SIG-M5 (cell line): ENCODE measurements at places on chromosomes 1 and 21.

- DNase-seq = no peak
Observed at GRCh38 chr1:57132993-57133622, 167.3 kb upstream of the C8B start.

DNA sequence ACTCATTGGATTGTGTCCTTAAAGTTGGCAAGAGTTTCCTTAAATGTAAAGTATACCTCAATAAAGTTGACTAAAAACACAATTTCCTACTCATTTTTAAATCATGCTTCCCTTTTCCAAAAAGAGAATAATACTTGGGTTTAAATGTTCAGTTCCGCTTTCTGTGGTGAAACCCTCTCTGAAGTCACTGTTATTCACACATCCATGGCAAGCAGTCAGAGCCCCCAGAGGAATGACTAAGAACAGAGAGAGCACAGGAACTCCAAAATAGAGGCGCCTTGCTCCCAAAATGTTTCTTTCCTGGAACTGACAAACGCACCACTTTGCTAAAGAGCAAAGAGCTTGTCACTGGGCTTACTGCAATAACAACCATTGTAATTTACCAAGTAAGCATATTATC lies 142.5 kb downstream of the TIAM1 start:
- peak; percentile 51 for DNase-seq

- no peak for DNase-seq
Observed at GRCh38 chr21:29523646-29524045, 224.9 kb downstream of the BACH1 start.

GRCh38 chr1:239814306-239814881 lies 277.3 kb upstream of the FMN2 start:
- DNase-seq = no peak

GRCh38 chr1:109091078-109091838 lies 694 bp downstream of the TMEM167B start:
- DNase-seq = no peak

- DNase-seq = no peak
Observed at GRCh38 chr1:203058676-203058935, 27.2 kb downstream of the MYOG start.

DNA sequence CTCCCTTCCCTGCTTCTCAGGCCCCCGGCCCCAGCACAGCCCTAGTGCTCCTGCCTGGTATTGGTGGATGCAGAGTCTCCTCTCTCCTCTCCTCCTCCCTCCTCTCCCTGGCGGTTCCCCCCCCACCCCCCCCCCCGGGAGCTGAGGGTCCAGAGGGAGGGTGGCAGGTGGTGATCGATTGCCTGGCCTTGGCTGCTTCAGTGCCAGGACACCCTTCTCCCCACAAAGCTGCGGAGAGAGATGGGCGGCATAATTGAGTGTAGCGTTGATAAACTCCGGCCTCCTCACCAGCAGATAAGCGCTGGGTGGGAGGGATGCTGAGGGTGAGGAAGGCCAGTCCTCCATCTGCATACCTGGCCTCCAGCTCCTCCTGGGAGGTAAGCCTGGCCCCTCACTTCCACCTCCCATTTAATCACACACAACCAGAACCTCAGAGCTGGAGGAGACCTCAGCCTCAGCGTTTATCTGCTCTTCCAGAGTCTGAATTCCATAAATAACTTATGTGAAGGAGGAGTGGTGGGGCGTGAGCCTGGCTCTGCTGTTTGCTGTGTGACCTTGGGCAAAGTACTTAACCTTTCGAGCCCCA lies 60.8 kb downstream of the LRRN2 start:
- DNase-seq = no peak

DNA sequence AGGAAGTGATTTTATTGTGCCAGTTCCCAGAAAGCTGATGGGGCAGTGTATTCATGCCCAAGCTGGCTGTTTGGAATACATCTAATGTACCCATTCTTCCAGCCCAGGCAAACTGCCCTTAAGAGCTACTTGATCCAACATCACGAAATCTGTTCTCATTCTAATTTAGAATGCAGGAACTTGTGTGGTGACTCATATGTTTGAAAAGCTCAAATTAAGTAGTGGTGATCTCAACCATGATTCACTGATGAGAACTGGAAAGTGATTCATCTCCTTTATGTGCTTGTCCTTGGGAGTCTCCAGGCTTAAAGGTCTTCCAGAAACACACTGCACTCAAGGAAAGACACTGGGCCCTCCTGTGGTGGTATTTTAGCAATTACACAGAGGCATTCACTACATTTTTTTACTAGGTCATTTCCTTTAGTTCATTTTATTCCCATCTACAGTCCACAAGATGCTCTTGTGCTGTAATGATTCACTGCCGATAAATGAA lies 65.4 kb downstream of the RPE65 start:
- no peak for DNase-seq

DNA sequence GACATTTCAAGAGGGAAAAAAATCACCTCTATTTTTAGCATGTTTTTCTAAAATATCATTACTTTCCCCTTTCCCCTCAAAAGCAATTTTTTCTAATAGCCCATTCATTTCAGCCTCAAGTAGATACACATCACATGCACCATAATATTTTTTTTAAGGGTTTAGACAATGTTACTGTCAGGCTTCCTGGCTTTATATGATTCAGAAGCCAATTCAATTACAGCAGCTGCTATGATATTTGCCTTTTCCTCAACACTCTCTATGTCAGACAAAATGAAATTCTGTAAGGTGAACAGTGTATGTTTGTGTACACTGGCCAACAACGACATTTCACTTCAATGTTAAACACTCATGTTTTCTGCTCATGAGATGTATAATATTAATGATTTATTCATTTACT lies 46.5 kb downstream of the OMA1 start:
- no peak for DNase-seq

DNA sequence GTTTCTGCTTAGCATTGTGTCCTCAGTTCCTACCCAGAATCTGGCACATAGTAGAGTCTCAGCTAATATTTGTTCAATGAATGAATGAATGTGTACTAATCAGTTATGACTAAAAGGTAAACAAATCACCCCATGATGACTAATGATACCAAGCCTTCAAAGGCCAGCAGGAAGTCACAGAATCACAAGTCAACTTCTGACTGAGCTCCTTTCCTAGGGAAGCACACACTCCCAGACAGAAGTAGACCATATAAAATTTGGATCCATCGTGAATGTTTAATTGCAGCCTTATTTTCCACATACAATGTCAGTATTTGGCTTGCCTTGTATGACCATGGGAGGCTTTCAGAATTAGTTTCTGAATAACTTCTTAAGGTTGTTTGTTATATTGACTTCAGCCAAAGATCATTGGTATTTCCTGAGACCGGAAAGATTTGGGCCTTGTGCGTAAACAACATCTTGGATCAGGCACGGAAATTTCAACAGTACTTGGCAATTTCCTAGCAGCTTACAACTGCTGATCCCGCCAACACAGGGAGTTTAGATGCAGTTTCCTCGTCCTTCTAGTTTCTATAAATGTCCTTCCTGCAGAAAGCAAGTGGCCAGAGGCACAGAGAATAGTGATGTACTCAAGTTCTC lies 185.9 kb upstream of the ATP1B1 start:
- no peak for DNase-seq

DNA sequence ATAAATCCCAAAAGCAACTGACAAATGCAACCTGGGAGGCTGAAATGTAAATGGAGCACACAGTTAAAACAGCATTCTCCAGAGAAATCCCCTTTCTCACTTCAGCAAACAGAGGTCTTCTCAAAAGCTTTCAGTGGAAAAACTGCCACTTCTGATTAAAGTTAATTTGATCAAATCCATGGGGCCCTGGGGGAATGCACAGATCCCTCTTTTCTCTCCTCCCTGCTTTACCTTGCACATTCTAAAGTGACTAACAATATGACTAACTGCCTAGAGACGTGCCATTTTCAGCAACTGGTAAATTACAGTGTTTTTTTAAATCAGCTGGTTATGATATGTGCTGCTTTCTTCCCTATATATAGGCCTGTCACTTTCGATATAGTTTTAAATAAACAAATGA lies 142.5 kb downstream of the RERE start:
- DNase-seq = no peak

GRCh38 chr1:206705191-206705590 lies 20.5 kb downstream of the MAPKAPK2 start:
- no peak for DNase-seq

- no peak for DNase-seq
Observed at GRCh38 chr1:41394959-41395956, 34.0 kb downstream of the FOXO6 start.

DNA sequence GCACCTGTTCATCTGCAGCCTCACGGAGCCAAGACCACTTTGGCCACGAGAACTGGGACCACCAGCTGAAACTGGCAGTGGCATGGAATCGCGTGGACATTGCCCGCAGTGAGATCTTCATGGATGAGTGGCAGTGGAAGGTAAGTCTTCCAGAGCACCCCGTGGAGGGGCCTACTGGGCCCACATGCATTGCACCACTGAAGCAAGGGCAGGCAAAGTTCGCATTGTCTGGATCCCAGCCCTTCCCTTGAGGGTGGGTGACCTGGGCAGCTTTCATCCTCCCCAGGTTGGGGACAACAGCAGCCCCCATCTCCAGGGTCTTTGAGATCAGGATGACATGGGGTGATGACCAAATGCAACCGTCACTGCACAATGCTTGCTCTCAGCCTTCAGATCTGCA lies 37.5 kb downstream of the TRPM2 start:
- no peak for DNase-seq

GRCh38 chr21:19031953-19032352 lies 628.4 kb upstream of the TMPRSS15 start:
- no peak for DNase-seq

- no peak for DNase-seq
Observed at GRCh38 chr1:151693057-151693651, 23.4 kb downstream of the CELF3 start.

DNA sequence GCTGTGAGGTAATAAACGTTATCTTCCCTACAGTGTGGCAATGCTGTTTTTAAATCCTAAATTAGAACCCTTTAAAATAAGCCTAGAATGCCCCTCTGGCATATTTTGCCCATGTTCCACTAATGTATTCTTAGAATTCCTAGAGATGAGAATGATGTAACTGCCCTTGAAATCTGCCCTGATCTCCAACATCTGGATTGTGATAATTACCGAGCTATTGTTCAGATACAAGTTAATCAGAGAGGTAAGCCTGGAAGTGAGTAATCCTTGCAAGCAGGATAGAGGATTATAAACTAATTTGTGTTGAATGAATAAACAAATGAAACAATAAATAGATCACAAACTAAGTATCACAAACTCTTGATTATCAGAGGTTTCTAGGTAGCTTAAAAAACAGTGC lies 107.8 kb upstream of the DMRTA2 start:
- no peak for DNase-seq

DNA sequence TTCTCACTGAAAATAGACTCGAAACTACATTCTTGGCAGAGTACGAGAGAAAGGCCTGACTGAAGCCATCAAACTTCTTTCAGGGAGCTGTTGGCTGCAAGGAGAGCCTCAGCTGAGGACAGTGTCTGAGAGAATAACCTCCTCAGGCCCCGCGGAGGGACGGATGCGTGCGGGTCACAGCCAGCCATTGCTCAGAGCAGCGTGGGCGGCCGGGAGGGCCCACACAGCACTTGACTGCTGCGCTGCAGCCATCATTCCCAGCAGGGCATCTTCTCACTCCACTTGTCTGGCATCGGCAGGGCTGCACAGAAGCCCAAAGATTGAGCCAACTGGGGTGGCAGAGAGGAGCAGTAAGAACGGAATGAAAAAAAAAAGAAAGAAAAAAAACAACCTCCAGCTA lies 113.5 kb downstream of the XCL2 start:
- no peak for DNase-seq

GRCh38 chr1:55426619-55427018 lies 211.5 kb upstream of the USP24 start:
- DNase-seq = no peak

DNA sequence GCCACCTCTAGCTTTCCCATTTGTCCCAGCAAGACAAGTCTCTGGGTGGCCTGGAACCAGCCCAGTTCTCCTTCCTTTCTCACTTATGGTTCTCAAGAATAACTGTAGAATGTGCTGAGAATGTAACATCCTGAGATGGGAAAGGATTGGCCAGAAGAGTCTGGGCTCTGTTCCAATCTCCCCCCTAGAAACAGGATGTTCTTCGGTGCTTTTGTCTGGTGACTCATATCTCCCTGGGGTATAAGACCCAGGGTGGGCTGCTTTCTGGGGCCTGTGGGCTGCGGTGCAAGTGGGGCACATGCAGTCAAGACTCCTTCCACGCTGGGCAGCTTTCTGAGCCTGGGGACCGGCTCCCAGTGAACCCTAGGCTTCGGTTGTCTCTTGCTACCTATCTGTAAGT lies 251.2 kb upstream of the POU3F1 start:
- DNase-seq = no peak

DNA sequence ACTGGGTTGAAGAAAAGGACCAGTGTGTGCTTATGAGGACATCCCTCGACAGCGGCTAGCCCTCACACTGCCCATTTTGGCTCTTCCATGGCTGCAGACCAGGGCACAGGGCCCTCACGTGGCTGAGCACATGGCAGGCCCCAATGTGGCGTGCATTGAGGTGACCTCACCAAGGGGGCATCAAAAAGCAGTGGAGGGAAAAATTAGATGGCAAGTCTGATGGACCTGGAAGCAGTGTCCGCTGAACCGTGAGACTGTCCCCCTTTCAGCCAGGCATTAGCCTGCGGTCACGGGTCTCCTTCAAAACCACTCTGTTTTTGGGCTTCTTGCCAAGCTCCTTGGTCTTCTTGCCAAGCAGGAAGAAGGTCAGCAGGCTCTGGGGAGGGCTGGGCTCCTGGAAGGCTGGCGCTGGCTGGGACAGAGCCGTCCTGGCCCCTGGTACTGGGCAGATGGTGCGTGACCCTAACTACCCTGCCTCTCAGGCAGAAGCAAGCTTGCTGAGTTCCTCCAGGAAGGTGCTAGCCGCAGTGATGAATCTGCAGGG lies 30.8 kb downstream of the TRIM67 start:
- DNase-seq = no peak

GRCh38 chr1:156465747-156466365 lies 34.7 kb downstream of the MEF2D start:
- no peak for DNase-seq

- DNase-seq = no peak
Observed at GRCh38 chr1:246067432-246068216, 439.5 kb downstream of the SMYD3 start.

DNA sequence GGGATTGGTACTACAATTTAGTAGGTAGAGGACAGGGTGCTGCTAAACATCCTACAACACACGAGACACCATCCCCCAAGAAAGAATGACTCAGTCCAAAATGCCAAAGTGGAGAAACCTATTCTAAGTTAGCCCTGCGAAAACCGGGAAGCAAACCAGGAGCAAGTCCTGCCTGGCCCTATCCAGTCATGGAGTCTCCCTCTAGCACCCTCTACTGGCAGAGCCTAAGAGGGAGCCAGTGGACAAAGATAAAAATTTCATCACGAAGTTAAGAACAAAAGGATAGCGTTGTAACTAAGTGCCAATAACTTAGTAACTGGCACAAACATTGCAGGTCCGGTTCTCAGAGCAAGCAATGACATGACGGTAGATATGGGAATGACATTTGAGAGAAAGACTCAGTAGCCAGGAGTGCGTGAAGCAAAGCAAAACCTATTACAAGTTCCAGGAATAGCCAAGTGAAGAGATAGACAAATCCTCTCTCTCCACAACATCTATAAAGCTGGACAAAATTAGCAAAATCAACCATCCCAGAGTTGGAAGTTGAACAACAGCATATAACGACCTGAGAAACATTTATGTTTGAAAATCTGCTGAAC lies 383.5 kb downstream of the OMA1 start:
- DNase-seq = no peak

GRCh38 chr21:27269644-27270043 lies 302.8 kb upstream of the ADAMTS5 start:
- DNase-seq = peak; percentile 18
